Naive thymus-derived CD8-positive, alpha-beta T cell (primary cell): ENCODE measurements at places on chromosomes 4 and X. TPM values are rescaled to one million over a fixed set of nuclear protein-coding genes. Genes with fewer than 3 reads are reported as not detected.

DNA sequence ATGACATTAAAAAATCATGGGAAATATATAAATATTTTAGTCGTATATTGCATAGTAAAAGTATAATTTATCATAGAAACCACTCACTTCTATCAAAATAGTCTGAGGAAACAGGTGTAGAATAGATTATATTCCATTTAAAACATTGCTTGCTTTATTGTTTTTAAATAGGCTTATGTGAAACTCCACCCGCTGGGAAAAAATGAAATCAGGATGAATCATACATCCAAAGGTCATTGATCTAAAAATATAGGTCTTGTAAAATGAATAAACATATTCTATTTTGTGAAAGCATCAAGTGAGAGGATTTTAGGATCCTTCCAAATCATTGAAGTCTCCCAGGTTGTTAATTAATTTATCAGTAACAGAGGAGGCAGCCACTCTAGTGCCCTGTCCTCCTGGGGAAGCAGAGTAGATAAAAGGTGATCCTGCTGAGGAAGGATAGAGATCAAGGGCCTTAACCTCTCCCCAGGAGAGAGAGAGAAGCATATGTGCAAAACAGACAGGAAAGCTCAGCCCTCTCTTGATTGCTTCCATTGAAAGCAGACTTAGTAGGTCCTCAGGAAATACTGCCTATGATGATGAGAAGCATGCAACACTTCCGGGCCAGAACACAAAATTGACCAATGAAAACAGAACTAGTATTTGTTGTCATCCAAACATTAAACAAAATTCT is 96.8 kb upstream of the MAP9 start:
- DNase-seq: no peak

DNA sequence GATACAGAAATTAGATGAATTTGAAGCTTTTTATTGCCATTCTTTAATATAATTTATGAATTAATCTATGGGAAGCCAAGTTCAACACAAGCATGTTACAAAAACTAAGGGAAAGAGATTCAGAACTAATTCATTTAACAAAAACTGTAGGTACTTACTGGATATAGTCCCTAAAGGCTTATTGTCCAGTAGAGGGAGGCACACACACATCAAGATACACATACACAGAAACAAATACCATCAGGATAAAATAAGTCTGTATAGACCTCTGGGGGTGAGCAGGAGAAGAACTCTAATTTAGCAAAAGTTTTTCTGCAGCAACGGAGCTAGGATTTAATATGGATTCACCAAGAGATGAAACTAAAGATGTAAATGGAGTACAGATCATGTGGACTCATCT is 83.0 kb upstream of the IL13RA1 start:
- DNase-seq: no peak

GRCh38 chr4:177077095-177077971 is 232.3 kb upstream of the NEIL3 start:
- DNase-seq: no peak

- DNase-seq: no peak
Measured at GRCh38 chrX:47643926-47644325, 6.4 kb downstream of the ELK1 start.

KLKB1 gene
- 1.8 TPM for total RNA-seq

ERAS gene
- not detected for total RNA-seq

DNA sequence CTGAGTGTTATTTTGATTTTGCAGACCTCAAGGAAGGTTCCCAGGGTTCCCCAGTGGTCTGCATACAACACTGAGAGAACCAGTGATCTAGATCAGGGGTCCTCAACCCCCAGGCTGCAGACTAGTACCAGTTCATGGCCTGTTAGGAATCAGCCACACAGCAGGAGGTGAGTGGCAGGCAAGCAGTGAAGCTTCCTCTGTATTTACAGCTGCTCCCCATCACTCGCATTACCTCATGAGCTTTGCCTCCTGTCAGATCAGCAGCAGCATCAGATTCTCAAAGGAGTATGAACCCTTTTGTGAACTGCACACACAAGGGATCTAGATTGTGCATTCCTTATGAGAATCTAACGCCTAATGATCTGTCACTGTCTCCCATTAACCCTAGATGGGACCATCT is 28.5 kb downstream of the EDNRA start:
- no peak for DNase-seq

- no peak for DNase-seq
Measured at GRCh38 chr4:1903035-1903434, 31.8 kb downstream of the NSD2 start.

SLC34A2 gene
- total RNA-seq: not detected

- no peak for DNase-seq
Measured at GRCh38 chr4:166432842-166433241, 559.8 kb downstream of the TLL1 start.

PDGFRA gene
- not detected for total RNA-seq

DNA sequence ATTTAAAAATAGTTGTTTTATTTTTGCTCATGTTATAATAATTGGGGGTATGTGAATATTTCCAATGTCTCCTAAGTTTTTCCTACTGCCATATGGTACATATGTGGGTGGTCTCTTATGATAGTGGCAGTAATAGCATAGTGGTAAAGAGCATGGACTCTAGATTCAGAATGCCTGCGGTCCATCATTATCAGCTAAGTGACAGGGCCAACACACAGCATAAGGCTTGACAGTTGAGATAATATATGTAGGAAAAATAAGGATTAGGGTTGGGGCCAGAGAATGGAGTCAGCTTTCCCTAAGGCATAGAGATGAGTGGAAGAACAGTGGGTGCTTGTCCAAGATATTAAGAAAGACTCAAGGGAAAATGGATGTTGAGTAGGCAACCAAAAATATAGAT is 2707.5 kb downstream of the PCDH7 start:
- no peak for DNase-seq

- no peak for DNase-seq
Measured at GRCh38 chrX:103847174-103847870, 15.3 kb upstream of the RAB9B start.

CTAG1B gene
- total RNA-seq: not detected

- DNase-seq: no peak
Measured at GRCh38 chr4:11197631-11198341, 230.9 kb downstream of the HS3ST1 start.

NELFA gene
- 46.1 TPM for total RNA-seq

- no peak for DNase-seq
Measured at GRCh38 chr4:15012017-15012788, 9.9 kb downstream of the CPEB2 start.

OPRPN gene
- total RNA-seq: not detected

- DNase-seq: no peak
Measured at GRCh38 chr4:123546573-123547060, 150.0 kb downstream of the SPRY1 start.

DNA sequence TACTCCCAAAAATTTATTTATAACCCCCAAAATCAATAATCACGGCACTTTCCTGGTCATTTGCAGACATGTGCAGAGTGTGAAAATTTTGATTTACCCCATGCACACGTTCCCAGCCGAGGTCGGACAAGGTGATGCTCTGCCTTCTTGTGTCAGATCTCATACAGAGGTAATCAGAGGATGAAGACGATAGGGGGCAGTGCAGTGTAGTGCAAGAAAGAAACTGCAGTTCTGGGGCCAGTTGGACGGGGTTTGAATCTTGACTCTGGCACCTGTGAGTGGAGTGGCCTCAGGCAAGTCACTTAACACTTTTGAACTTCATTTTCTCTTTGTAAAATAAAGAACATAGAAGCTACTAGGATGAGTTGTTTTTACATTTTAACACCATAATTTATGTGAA is 88.4 kb downstream of the FRMPD3 start:
- peak; percentile 38 for DNase-seq

- no peak for DNase-seq
Measured at GRCh38 chr4:42329421-42329820, 67.9 kb upstream of the SHISA3 start.

MSANTD1 gene
- 2.1 TPM for total RNA-seq

TLR10 gene
- 2.7 TPM for total RNA-seq

DNA sequence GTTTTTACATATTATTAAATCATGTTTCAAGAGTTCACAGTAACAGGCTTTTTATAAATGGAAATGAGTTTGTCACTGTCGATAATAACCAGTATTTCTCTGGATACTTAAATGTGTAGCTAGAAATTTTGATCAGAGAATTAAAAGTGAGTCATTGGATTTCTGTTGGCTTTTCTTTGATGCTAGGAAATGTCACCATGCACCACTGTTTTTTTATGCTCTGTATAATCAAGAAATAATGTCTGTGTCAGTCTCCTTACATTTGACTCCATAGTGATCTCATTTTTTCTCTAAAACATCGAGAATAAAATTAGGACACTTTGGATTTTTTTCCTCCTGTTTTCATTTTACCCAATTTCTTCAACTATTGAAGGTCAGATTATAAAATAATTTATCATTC is 234.2 kb downstream of the RAPGEF2 start:
- DNase-seq: no peak

MAML3 gene
- total RNA-seq: 5.3 TPM

SLC30A9 gene
- total RNA-seq: 29.3 TPM

- no peak for DNase-seq
Measured at GRCh38 chr4:67087897-67088296, 457.4 kb downstream of the CENPC start.

DNA sequence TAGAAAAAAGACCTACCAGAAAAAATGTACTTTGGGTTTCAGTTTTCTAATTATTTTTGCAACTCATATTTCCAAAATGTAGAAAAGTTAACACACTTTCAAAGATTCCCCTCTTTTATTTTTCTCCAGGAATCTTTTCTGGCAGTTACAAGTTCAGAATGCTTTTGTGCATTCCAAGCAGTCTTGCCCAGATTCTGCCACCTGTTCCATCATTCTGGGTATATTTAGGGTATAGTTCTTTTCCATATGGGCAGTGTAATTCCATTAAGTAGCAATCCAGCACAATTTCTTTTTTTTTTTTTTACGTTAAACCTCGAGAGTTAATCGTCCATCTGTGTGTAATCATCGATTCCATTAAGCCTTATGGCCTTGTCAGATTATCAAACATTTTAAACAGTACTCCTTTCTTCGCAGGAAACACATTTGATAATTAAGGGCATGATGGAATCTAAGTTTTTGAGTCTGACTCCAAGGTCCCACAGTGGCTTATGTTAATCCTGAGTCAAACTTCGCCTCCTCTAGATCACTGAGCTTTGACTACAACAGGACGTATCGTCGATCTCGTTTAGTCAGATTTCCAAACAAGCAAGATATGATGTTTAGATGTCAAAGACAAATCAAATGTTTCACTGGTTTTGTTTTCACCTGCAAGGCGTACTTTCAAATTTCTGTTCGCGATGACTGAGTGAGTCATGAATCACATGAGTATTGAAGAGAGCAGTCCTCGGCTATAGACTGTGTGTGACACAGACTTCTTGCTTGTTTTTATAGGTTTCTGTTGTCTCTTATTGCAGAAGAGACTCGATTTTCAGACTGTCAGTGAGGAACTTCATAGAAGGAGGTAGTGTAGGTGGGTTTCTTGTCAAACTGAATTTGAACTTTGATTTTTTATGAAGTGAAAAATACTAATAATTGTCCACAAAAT is 118.9 kb upstream of the GK2 start:
- DNase-seq: no peak

TMEM144 gene
- total RNA-seq: not detected

DNA sequence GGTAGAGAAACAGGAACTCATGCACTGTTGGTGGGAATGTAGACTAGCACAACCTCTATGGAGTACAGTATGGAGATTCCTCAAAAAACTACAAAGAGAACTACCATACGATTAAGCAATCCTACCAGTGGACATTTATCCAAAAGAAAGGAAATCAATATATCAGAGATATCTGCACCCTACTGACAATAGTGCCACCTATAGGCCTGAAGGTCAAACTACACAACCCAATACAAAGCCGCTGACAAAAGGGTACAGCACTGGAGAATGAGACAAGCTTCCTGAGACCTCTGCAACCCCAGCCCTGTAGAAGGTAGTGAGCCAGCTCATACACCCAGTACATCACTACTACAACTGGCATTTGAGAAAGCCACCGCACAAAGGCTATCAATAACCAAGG is 67.1 kb downstream of the CBR4 start:
- no peak for DNase-seq

DNA sequence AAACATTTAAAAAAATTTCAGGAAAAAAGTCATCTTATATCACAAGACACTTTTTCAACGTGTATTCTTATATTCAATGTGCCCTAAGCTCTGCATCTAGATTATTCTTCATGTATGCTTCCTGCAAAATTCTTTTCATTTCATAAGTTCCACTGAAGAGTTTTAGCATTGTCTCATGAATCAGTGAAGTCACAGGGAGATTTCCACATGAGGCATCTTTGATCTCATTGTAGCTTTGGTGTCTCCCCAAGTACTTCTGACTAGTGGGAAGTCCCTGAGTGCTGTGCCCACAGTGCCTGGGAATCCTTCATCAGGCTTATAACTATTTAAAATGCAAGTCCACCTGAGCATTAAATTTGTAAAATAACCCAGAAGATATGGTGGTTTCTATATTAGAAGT is 123.8 kb downstream of the MAD2L1 start:
- DNase-seq: no peak

- no peak for DNase-seq
Measured at GRCh38 chr4:48334900-48335384, 6.4 kb upstream of the SLAIN2 start.

- no peak for DNase-seq
Measured at GRCh38 chrX:34584781-34585180, 72.3 kb downstream of the TMEM47 start.

ZNF711 gene
- total RNA-seq: 2.1 TPM

DNA sequence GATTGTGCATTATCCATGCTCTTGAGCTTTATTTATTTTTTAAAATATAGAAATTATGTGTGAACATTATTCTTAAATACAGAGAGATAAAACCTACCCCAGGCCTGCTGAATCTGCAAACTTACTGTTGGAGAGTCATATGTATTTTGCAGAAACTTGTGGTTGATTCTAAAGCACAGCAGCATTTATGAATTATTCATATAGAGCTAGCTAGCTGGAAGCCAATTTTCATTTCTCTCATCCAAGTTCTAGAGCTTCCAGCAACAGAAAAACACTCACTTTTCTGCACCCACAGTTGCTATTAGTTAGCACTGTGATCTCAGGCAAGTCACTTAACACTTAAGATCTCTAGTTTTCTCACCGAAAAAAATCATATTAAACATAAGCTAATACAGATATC is 479.5 kb upstream of the FAM47C start:
- no peak for DNase-seq

PCDH18 gene
- not detected for total RNA-seq

GRCh38 chr4:139540161-139540560 is 15.9 kb downstream of the SETD7 start:
- no peak for DNase-seq

- no peak for DNase-seq
Measured at GRCh38 chrX:101252634-101253033, 33.0 kb downstream of the DRP2 start.

- no peak for DNase-seq
Measured at GRCh38 chr4:53057679-53058078, 195.6 kb downstream of the RASL11B start.

ARHGAP4 gene
- 324 TPM for total RNA-seq

GRCh38 chr4:13918110-13918509 is 290.6 kb upstream of the BOD1L1 start:
- DNase-seq: no peak

DNA sequence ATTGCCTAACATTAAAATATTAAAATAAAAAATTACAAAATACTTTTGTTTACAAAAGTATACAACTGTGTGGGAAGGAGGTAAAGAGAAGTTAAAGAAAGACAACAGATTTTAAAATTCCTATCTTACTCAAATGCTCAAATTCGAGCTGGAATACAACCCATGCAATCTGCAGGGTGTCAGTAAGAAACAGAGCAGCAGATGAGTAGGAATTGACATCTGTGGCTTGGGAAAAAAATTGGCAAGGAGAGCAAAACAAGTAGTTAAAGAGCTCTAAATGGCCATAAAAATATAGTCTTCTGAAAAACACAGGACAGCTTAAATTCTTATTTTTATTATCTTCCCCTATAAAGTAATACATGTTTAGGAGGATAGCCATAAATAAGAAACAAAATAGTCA is 1609.0 kb upstream of the AGA start:
- no peak for DNase-seq
